ENCODE measurements at places on chromosomes 13 and 19.

- DNase-seq: no peak
Measured at GRCh38 chr13:21202767-21203531, 26.5 kb downstream of the MRPL57 start.

- DNase-seq: peak; percentile 11
Measured at GRCh38 chr13:74062933-74063332, 71.3 kb downstream of the KLF12 start.

DNA sequence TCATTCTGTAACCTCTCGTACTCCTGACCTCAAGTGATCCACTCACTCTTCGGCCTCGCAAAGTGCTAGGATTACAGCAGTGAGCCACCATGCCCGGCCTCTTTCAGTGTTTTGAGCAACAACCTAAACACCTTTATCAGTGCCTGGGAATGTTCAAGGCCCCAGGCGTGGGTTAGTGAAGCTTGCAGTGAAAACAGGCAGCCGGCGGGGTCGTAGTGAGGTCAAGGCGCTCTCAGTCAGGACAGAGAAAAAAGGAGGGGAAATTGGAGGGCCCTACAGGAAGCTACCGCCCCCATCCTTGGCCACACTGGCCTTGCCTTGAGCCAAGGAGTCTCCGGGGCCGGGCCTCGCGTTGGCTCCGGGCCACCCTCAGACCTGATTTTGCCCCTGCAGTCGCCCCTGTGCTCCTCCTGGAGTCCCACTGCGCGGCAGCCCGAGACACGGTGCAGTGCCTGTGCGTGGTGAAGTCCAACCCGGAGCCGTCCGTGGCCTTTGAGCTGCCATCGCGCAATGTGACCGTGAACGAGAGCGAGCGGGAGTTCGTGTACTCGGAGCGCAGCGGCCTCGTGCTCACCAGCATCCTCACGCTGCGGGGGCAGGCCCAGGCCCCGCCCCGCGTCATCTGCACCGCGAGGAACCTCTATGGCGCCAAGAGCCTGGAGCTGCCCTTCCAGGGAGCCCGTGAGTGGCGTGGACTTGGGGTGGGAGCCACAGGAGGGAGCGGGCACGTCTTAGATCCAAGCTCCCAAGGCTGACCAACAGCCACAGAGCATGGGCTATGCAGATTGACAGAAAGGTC is 17.7 kb downstream of the MAG start:
- DNase-seq: no peak

- no peak for DNase-seq
Measured at GRCh38 chr13:22562116-22562515, 618.7 kb upstream of the SGCG start.

GRCh38 chr13:49711218-49711863 is 20.1 kb upstream of the EBPL start:
- peak; percentile 84 for DNase-seq

Data from EL (cell line).